ENCODE measurements at places on chromosomes 1 and 21.

DNA sequence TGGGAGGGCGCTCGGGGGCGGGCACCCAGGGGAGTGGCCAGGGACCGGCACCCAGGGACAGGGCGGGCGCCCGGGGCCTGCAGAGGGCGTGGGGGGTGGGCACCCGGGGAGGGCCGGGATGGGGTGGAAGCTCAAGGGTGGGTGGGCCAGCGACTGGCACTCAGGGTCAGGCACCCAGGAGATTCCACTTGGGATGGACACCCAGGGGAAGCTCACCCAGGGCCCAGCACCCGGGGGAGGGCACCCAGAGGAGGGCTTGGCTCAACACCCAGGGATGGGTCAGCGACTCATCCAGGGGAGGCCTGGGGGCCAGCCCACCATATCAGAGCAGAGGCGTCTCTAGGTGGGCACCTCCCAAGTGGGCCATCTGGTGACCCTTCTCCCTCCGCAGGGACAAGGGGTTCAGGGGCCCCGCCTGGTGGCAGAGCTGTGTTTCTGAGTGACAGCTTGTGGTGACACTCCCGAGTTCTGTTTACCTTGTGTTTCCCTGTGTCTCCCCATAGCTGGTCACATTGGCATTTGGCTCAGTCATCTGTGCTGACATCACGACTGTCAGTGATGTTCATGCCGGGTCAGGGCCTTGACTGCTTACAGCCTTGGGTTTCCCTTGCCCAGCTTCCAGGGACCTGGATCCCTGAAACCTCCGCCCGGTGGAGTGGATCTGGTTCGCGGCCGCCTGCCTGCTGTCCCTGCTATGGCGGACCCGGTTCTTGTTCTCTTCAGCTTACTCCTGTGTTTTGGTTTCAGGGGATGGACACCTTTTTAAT is 749 bp downstream of the IBA57 start:
- peak; percentile 35 for DNase-seq

- DNase-seq: no peak
Observed at GRCh38 chr1:107865627-107866026, 99.4 kb downstream of the VAV3 start.

DNA sequence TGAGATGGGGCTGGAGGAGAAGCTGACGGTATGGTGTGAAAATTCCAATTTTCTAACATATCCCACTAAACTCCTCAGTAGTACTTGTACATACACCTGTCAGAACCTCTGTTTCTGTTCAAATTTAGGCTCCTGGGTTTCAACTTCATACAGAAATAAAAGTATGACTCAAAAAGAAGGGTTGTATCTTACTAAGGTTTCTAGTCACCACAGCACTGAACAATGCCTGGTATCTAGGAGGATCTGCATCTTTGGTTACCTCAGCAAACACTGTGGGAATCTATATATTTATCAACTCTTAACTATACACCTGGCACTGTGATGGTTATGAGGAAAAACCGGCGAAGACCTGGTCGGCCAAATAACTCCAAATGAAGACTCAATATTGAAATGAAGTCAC is 13.8 kb downstream of the RBM34 start:
- no peak for DNase-seq

DNA sequence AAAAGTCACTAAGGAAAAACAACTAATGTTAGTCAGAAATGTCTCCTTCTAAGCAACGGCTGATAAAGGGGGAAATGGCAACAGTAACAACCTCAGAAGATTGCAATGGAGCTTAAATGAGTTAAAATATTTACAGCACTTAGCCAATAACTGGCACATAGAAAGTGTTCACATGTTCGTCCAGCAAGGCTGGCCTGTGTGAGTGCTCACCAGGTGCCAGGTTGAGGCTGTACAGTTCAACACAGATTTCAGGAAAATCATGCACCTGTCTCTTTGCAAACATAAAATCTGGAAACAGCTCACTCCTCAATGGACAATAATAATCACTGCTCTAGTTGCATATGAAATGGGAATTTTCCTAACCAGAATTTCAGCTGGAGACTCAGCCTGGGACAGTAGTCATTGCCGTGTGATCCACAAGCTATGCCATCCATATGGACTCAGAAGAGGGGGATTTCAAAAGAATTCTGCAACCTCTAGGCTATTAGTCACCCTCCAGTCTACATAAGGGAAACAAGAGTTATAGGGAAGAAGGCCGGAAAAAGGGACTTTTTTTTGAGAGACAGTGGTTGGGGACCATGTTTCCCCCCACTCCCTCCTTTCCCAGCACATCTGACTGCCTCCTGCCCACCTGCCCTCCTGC is 68.6 kb downstream of the SYDE2 start:
- no peak for DNase-seq

DNA sequence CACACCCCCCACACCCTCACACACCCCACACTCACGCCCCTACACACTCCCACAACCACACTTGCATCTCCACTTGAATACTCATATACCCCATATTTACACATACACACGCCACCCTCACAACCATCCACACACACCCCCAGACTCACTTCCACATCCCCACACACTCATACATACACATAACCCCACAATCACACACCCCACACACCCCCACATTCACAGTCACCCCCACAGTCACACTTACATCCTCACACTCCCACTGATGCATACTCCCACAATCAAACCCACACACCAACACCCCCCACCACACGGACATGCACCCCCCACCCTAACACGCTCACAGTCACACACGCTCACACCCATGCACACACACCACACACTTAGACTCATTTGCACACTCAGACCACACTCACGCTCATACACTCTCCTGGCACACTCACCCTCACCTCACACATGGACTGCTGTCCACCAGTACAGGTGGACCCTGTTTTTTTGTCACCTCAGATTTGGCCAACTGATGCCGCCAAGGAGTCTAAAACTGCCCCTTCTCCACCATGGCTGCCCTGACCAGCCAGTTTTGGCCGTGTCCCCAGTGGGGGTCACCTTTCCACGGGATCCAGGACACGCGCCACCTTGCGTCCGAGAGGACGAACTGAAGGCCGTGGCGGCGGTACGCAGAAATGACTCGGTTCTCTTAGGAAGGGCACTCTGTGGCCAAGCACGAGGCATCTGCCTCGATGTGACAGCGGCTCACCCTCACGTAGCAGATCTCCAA is 45.3 kb upstream of the EDN2 start:
- DNase-seq: no peak

GRCh38 chr21:29064850-29065481 is 8.5 kb downstream of the CCT8 start:
- no peak for DNase-seq

GRCh38 chr1:204513117-204513716 is 3.0 kb upstream of the MDM4 start:
- peak; percentile 23 for DNase-seq

DNA sequence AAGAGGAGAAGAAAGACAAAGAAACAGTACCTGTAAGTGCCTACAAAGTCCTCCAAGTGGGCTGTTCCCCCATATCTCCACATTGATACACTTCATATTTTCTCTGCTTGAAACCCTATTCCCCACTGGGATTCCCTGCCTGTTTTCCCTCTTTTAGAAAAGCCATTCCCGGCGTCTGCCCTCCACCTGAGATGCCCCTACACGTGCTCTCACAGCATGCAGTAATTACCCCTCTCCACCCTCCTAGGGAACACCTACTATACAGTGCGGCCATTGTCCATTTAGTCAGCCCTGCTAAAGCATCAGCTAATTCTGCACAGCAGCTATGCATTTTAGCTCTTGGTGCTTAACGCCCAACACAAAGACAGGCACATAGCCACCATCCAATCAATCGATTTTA is 135.7 kb upstream of the TIAM1 start:
- DNase-seq: no peak

DNA sequence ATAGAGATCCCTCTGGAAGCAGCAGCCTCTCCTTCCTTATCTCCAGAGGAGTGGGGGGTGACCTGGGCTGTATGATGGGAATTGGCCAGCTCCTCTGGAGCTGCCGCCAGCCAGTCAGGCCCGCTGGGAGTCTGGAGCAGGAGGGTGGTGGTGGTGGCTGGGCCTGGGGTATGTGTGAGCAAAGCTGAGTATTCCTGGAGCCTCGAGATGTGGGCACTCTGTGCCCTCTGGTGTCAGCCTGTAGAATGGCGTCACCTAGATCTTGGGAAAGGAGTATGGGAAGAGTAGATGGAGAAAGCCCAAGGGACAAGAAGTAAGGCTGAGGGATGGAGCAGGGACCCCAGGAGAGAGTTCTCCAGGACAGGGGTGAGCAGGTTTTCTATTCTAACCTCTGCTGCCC is 16.0 kb downstream of the VANGL2 start:
- no peak for DNase-seq

DNA sequence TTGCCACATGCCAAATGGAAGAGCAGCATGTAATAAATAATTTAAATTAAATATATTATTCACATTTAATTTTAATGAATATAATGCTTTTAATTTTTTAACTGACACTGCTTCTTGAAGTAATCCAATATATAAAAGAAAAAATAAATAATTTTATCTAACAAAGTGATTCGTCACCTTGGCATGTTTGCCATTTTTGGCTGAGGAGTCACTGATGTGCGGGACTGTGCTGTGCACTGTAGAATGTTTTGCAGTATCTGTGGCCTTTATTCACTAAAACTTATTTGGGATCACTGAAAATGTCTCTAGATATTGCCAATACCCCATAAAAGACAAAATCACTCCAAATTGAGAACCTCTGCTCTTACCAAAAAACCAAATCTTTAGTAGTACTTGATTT is 807.8 kb downstream of the BRINP3 start:
- DNase-seq: no peak

- no peak for DNase-seq
Observed at GRCh38 chr21:26756491-26757159, 88.6 kb downstream of the ADAMTS1 start.

DNA sequence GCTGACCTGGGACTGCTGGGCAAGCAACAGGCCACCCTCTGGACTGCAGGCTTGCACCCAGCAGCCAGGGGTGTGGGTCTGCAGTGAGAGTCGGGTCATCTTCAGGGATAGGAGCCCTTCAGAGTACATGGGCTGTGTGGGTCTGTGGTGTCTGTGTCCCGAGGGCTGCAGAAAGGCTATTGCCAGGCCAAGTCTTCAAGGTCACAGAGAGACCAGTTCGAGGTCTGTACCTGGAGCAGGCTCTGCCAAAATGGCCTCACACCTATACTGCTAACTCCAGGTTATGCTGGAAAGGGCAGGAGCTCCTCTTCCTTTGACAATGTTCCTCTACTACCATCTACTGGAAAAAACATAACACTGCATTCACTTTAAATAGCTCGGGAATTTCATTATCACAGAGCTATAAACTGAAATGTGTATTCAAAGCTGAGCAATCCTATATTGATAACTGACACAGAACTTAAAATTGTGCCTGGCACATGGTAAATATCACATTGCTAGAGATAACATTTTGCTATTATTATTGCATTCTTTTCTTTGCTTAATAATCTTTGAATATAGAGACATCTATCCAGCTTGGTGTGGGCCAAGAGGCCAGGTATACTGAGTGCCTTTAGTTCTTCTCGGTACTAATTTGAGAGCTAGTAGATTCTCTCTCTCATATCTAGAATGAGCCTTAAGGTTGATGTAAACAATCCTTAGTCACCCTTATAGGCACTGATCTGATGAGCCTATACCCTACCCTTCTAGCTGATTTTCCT is 6.9 kb upstream of the DNAH14 start:
- no peak for DNase-seq

DNA sequence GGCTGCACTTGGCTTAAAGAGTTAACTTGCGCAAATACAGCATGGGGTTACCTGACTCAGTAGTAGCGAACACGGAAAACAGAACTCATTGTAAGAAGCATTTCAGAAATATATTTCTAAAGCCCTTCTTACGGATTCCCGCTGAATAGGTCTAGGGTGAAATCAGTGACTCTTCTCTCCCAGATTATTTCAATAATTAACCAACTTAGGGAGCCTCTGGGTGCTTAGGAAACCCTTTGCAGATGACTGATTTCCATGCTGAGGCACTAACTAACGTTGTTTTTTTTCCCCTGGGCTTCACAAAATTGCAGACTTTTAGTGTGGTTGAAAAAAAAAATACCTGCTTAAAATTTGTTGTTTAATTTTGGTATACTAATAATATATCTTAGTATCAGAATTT is 40.3 kb downstream of the BTG3 start:
- no peak for DNase-seq

DNA sequence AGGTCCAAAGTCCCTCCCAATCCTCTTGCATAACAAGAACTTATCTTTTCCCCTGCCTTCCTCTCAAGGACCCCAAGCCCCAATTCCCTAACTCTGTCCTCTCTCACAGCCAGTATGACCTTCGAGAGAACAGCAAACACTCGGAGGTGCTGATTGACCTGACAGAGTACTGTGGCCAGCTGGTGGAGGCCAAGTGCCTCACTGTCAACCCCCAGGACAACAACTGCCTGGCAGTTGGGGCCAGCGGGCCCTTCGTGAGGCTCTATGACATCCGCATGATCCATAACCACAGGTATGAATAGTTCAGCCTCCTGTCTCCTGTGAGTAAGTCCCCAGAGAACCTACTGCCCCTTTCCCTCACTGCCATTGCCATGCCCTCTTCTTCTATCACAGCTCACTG is 29.9 kb upstream of the TMEM222 start:
- no peak for DNase-seq

DNA sequence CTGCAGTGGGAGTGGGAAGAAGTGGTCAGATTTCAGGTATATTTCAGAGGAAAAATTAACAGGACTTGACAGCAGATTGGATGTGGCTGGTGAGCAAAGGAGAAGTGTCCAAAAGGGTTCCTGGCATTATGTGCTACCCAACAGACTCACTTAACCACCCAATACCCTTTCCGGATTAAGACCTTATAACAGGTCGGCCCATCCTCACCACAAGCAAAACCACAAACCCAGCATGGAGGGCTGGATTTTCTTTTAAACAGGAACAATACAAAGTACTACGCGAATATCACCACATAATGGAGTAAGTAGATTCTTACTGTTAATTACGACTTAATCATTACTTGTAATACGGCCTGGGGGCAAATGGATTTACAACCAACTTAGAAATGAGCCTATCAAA is 59.2 kb downstream of the WDR64 start:
- DNase-seq: no peak

DNA sequence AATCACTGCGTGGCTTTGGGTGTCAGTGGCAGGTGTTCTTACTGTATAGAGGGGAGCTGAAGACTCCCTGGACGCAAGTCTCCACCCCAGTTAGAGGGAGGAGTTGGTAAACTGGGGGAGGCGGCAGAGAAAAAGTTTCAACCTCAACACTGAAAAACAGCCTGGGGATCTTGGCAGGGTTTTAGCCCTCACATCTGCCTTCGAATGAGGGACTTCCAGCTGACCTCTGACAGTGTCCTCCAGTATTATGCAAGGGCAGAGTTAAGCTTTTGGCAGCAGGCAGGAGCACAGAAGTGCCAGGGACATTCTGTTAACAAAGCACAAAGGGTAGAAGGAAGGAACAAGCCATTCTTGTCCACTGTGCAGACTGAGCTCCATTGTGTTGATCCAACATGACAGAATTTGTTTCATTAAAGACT is 41.2 kb upstream of the RAB4A start:
- no peak for DNase-seq

- no peak for DNase-seq
Observed at GRCh38 chr1:34684266-34684665, 70.6 kb upstream of the GJB5 start.

DNA sequence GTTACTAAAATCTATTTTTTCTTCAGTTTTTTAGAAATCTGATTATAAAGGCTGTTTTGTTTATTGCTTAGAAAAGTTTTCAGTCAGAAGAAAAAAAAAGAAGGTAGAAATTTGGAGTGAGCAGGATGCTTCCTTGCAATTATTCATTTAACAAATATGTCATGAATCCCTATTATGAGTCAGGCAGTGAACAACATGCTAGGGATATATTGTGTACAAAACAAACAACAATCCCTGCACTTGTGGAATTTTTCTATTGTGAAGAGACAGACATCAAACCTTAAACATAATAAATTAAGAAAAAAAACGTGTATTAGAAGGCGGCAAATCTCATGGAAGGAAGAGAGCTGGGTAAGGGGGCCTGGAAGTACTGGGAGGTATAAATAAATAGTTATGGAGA is 664.1 kb upstream of the CAMK1G start:
- DNase-seq: no peak

All from activated naive CD4-positive, alpha-beta T cell (primary cell).